Left cardiac atrium (tissue), 4 donors: ENCODE measurements at places on chromosomes 3 and 15.

DNA sequence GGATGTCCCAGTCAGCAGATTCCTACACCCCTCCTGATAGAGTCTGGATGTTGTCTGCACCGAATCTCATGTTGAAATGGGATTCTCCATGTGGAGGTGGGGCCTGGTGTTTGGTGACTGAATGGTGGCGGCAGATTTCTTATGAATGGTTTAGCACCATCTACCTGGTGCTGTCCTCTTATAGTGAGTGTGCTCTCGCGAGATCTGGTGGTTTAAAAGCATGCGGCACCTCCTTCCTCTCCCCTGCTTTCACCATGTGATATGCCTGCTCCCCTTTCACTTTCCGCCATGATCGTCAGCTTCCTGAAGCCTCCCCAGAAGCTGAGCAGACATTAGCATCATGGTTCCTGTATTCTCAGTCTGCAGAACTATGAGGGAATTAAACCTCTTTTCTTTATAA is 135.2 kb upstream of the SLC6A11 start:
- no peak for DNase-seq

DNA sequence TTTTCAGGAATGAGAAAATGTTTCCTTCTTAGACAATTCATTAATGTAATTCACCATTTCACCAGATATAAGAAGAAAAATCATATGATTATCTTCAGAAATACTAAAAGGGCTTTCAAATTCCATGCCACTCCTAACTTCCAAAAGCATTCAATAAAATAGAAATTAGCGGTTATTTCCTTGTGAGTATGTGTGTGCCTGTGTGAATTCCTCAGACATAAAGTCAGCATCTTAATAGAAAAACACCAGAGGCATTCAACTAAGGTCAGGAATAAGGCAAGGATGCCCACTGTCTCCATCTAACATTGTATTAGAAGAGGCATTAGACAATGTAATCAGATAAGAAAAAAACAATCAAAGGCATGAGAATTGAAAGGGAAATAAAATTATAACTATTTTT is 88.4 kb downstream of the PLCH1 start:
- DNase-seq, result no peak

DNA sequence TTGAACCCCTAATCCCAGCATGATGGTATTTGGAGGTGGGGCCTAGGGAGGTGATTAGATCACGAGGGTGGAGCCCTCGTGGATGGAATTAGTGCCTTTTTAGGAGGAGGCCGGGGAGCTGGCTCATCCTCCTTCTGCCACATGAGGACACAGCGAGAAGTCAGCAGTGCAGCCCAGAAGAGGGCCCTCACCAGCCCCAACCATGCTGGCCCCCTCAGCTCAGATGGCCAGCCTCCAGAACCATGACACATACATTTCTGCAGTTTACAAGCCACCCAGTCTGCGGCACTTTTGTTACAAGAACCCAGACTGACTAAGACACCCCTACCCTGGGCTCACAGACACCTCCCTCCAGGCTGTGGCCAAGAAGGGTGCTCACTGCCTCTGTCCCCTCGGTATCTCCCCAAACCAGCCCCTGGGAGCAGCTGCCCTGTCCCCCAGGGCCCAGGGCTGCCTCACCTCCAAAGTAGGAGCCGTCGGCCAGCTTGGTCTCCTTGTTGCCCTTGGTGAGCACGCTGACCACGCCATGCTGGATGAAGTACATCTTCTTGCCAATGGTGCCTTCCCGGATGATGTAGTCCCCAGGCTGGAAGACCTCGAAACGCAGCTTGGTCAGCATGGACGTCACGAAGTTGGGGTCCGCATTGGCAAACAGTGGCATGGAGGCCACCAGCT is 44.1 kb downstream of the HCN4 start:
- no peak for DNase-seq

- DNase-seq, result no peak
Observed at GRCh38 chr3:181728470-181729340, 17.0 kb downstream of the SOX2 start.

- no peak for DNase-seq
Observed at GRCh38 chr15:99167640-99168039, 62.8 kb downstream of the SYNM start.

DNA sequence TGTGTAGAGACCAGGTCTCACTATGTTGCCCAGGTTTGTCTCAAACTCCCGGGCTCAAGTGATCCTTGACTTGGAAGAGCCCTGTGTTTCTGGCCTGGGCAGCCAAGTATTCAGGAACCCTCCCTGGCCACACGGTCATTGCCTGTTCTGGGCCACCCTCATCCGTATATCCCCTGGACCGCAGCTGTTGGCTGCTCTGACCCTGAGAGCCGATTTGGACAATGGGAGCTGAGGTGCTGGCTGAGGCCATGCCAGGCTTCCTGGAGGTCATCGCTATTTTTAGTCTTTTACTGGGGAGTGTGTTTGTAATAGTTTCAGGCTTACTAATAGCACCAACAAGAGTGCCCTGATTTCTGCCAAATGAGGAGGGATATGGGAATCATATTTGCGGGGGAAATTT is 60.7 kb downstream of the ADAMTS7 start:
- DNase-seq, result no peak

DNA sequence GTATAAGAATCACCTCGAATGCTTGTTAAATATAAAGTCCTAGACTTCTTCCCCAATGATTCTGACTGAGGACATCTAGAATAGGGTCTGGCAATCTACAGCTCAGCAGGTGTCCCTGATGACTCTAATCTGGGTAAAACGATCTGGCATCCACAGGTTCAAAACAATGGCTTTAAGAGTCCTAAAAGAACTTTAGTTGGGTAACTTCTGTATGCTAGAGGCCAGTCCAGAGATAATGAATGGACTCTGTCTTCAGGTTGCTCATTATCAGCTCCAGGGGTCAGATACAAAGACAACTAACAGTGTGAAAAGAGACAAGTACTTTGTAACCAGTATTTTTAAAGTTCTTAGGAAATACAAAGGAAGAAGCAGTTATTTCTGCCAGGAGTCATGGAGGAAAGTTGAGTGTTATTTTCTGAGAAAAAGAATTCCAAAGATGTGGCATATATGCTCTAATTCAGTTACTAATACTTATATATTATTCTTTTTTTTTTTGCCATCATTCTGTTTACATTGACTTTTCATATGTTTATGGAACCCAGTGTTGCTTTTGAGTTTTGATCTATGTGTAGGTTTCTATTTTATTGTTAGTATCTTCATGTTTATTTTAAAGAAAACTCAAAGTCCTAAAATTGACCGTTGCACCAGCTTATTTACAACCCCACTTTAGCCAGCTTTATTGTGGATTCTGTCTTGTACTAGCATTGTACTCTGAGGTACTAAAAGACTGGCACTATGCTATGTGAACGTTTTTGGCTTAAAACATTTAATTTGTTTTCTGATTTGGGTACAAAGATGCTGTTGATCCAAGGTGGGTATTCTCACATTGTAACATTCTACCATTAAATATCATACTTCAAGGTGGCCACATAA is 3.1 kb upstream of the GPR15 start:
- no peak for DNase-seq

DNA sequence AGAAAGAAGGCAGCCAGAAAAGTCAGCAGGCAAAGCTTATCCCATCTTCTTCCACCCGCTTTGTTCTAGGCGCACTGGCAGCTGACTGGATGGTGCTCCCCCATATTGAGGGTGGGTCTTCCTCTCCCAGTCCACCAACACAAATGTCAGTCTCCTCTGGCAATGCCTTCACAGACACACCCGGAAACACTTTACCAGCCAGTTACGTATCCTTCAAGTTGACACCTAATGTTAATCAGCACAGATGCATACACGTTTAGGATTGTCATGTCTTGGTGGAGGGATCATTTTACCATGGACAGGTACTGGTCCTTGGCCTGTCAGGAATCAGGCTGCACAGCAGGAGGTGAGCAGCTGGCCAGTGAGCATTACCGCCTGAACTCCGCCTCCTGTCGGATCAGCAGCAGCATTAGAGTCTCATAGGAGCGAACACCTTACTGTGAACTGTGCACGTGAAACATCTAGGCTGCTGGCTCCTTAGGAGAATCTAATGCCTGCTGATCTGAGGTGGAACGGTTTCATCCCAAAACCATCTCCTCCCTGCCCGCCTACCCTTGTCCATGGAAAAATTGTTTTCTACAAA is 59.1 kb upstream of the PYDC2 start:
- no peak for DNase-seq

GRCh38 chr15:79099692-79100091 is 9.1 kb upstream of the RASGRF1 start:
- DNase-seq, result no peak

GRCh38 chr3:35201211-35201610 is 438.1 kb upstream of the ARPP21 start:
- DNase-seq, result no peak

GRCh38 chr3:149415484-149415883 is 38.0 kb upstream of the TM4SF1 start:
- no peak for DNase-seq

- no peak for DNase-seq
Observed at GRCh38 chr3:132995971-132996370, 42.2 kb upstream of the TMEM108 start.

GRCh38 chr3:193744048-193744821 is 151.2 kb downstream of the OPA1 start:
- DNase-seq, result no peak

DNA sequence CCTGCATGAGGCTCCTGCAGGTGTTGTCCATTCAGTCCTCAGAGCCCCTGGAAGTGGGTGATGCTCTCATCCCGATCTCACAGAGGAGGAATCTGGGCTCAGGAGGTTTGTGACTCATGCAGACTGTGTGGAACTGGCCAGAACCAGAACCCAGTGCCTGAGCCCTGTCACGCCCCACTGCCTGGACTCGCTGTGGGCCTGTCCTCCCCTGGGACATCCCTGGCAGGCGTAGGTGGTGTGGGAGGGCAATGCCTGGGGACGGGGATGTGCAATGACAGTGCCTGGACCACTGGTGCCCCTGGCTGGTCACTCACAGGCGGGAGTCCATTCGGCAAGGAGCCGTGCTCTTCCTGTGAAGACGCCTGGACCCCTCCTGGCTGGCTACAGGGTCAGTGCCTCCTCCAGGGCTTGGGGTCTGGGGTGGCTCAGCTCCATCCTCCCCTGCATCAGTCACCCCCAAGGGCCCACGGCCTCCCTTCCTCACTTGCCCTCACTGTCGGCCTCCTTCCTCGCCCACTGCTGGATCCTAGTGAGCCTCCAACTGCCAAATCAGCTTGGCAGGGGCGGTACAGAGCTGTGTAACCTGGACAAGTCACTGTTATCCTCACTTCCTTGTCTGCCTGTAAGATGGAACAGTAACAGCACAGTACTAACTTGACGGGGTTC is 14.9 kb downstream of the PSTPIP1 start:
- DNase-seq, result no peak

GRCh38 chr3:185696039-185696438 is 109.9 kb downstream of the SENP2 start:
- no peak for DNase-seq

- peak; percentile 68 for DNase-seq
Observed at GRCh38 chr3:123618768-123619484, 34.1 kb upstream of the HACD2 start.

GRCh38 chr3:42590989-42591756 is 513 bp downstream of the SS18L2 start:
- no peak for DNase-seq

GRCh38 chr3:113040231-113040630 is 49.4 kb downstream of the GTPBP8 start:
- DNase-seq, result no peak

DNA sequence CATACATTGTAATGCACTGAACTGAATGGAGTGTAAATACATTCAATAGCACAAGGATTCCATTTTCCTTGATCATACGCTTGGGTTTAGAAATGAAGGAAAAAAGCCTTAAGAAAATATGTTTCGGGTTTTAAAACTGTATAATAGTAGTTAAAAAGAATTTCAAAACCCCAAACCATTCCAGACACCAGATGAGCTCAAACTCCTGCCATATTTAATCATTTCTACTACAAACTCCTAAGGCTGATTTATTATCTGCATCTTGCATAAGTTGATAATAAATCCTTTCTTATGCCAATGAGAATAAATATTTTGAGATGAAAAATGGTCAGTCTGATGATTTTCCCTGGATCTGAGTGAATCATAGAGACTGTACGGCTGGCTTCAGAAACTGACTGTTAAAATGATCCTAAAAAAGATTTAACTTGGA is 51.0 kb downstream of the NR1D2 start:
- DNase-seq, result no peak

DNA sequence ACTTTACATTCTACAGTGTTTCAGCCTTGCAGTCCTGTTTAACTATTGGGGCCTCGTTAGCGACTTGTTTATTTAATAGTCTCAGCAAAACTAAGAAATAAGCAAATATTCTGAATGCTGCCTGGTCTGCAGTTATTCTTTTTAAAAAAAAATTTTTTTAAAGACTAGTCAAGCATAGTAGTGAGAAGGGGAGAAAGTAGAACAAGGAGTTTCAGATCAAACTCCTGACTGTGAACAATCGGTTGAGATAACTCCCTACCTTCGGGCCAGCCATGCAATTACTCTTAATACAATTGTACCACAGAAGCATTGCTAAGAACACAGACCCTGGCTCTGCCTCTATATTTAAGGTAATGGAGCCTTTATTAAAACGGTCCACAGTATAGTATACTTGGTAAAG is 5.8 kb upstream of the DUT start:
- DNase-seq, result no peak

GRCh38 chr3:149969940-149970715 is 567 bp downstream of the PFN2 start:
- DNase-seq, result peak; percentile 88

DNA sequence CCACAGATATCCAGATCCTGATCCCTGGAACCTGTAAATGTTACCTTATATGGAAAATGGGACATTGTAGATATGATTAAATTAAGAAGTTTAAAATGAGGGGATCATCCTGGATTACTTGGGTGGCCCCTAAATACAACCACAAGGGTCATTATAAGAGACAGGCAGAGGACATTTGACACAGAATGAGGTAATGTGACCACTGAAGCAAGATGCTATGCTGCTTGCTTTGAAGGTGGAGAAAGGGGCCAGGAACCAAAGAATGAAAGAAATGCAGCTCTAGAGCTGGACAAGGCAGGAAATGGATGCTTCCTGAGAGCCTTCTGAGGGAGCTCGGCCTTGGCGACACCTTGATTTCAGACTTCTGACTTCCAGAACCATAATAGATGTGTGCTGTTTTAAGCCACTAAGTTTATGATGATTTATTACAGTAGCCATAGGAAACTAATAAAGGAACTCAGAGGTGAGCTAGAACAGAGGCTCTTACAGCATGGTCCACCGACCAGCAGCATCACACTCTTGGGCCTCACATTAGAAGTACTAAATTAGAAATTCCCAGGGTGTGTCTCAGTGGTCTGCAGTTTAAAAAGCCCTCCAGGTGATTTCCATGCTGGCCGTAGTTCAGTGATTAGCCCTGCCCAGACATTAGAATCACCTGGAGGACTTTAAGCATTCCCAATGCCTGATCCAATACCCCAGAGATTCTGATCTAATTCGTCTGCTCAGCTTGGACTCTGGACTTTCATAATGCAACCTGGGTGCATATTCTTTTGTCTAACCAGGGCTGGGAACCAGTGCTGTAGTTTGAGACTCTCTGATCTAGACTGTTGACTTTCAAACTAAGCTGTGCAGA is 7.5 kb downstream of the COLQ start:
- DNase-seq, result no peak

GRCh38 chr3:104596054-104596453 is 770.7 kb upstream of the ALCAM start:
- DNase-seq, result no peak
